ENCODE measurements at places on chromosomes 4 and X. TPM values are rescaled to one million over a fixed set of nuclear protein-coding genes. Genes with fewer than 3 reads are reported as not detected.

GRCh38 chr4:165410214-165410613, 31.4 kb downstream of the CPE start:
- no peak for DNase-seq
- H3K27ac ChIP-seq: no peak overlapping the region
- H3K27me3 ChIP-seq: no peaks in the 10 kb centered on the region
- no peaks in the 10 kb centered on the region for H3K36me3 ChIP-seq

Gene SPANXB1
- polyA plus RNA-seq: not detected

DNA sequence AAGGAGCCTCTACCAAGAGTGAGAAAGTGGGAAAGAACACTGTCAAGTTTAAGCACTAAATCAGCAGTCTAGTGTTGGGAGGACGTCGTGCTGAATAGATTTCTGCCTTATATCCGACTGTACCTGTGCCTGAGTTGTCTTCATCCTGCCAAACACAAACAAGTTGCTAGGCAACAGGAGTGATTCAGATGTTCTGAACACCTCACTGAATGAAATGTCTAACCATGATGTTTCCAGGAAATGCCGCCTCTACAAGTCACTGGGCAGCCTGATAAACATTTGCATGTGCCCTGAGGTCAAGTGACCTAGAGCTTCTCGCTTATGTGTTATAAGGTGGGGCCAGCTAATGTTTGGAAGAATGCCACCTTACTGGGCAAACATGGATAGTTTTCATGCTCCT, 37.9 kb downstream of the SGMS2 start:
- H3K36me3 ChIP-seq: no peaks in the 10 kb centered on the region
- no peaks in the 10 kb centered on the region for H3K27me3 ChIP-seq
- H3K4me1 ChIP-seq: peaks cover 7% of the 10 kb centered on the region
- H3K27ac ChIP-seq: no peak overlapping the region

GRCh38 chr4:83019794-83020494, 9.3 kb upstream of the LIN54 start:
- no peak for DNase-seq
- H3K27me3 ChIP-seq: no peaks in the 10 kb centered on the region
- no peak overlapping the region for H3K27ac ChIP-seq
- H3K36me3 ChIP-seq: no peaks in the 10 kb centered on the region
- no peak overlapping the region for H3K4me3 ChIP-seq

Gene PDHA2
- not detected for polyA plus RNA-seq

GRCh38 chrX:22922961-22923360, 76.8 kb upstream of the DDX53 start:
- no peaks in the 10 kb centered on the region for H3K27me3 ChIP-seq
- no peaks in the 10 kb centered on the region for H3K4me1 ChIP-seq

DNA sequence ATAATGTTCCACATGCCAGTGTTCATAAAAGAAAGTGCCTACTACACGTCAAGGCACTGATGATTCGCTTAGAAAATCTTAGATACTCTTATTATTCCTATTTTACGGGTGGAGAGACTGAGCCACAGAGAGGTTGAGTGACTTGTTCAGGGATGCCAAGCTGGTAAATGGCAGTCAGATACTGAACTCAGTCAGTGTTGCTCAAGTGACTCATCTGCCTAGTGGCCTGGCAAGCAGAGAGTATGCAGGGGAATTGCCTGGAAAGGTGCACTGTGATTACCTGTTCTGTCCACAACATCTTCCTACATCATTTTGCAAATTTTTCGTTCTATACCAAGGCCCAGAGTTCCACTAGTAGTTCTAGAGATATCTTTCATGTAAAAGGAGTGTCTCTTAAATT, 68.4 kb downstream of the RAPGEF2 start:
- no peak for DNase-seq
- no peaks in the 10 kb centered on the region for H3K36me3 ChIP-seq
- H3K27me3 ChIP-seq: no peaks in the 10 kb centered on the region
- H3K27ac ChIP-seq: no peak overlapping the region
- H3K4me1 ChIP-seq: no peaks in the 10 kb centered on the region

Gene POLN
- 1.2 TPM for polyA plus RNA-seq

DNA sequence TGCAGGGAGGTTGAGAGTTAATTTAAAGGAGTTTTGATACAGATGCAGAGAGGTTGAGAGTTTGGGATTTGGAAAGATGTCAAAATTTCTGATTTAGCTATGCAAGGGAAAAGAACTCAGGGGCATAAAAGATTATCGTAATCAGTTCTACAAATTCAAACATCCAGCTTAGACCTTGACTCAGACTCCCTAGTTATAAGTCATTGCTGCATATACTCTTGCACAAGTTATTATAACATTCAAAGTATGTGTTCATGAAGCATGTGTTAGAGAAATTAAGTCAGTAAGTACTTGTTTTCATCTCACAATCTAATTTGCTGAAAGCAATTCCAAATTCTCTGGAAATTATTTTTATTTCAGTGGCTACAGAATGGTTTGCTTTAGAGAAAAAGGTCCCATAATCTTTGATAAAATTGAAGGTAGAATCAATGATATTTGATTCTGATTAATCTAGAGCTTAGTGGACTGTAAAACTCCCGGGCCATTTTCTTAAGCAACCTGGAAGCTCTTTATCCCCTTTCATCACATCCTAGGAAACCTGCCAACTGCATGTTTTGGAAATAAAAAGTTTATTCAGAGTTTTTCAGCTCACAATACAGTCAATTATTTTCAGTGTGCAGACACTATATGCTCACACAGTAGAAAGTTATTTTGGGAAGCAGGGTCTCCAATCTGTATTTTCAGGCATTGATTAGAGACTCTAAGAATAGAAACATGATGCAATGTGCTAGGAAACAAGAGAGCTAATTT, 132.9 kb upstream of the SPANXC start:
- no peaks in the 10 kb centered on the region for H3K36me3 ChIP-seq
- no peak overlapping the region for H3K4me3 ChIP-seq
- no peak overlapping the region for H3K27ac ChIP-seq
- H3K4me1 ChIP-seq: no peaks in the 10 kb centered on the region
- no peak for DNase-seq

Gene EFHC2
- 0.64 TPM for polyA plus RNA-seq

Gene ETNPPL
- not detected for polyA plus RNA-seq
